Activated T-cell treated with anti-CD3 and anti-CD28 coated beads, Interleukin-2, amount 50 U/mL, for 4 hours (primary cell): ENCODE measurements at places on chromosomes 11 and 22.

GRCh38 chr11:1810761-1811160, 24.0 kb upstream of the SYT8 start:
- no peak for DNase-seq

DNA sequence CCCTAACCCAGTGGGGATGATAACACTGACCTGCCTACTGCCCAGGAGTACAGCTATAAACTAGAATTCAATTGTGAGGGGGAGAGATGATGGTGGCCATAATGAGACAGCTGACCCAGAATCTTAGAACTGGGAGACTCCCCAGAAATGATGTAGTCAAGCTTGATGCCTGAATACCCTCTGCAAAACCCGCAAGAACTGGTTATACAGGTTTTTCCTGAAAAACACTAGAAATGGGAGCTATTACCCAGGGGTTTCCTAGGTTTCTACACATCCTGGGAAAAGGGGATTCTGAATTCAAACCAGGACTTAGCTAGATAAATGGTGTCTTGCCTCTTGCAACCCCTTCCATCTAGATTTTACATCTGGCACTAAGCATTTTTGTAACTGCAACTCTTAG, 113.8 kb upstream of the NARS2 start:
- no peak for DNase-seq

DNA sequence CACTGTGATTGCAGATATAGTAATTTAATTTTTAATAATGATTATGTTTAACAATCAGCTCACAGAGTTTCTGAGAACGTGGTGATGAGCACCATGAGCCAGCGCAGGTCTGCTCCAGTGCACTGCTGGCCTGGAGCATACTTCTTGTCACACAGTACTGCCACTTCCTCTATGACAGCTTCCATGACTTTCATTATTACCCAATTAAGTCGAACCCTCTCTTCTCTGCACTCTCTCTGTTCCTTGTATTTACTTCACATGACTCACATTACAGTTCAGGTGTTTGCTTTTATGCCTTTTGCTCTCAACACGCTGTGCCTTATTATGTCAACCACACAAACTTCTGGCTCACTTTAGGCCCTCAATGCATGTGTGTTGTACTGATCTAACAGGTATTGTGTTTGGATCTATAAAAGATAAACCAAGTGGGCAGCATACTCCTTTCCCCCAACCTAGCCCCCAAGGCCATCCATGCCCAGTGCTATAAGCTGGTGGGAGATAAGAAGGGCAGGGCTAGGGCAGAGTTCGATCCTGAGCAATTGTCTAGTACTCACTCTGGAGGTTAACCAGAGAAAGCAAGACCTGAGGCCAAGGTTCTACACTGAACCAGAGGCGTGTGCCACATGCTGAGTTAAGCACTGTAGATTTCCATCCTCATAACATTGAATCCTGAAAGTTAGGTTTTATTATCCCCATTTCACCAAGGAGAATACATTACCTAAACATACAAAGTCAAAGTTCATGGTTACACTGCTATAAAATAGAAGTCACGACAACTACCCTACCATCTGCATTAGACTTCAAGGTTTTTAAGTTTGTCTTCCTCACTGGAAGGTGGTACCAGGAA, 356.5 kb downstream of the INSC start:
- no peak for DNase-seq

- DNase-seq: no peak
These were observed 92.0 kb downstream of the ZC3H12C start for GRCh38 chr11:110185121-110185591.

DNA sequence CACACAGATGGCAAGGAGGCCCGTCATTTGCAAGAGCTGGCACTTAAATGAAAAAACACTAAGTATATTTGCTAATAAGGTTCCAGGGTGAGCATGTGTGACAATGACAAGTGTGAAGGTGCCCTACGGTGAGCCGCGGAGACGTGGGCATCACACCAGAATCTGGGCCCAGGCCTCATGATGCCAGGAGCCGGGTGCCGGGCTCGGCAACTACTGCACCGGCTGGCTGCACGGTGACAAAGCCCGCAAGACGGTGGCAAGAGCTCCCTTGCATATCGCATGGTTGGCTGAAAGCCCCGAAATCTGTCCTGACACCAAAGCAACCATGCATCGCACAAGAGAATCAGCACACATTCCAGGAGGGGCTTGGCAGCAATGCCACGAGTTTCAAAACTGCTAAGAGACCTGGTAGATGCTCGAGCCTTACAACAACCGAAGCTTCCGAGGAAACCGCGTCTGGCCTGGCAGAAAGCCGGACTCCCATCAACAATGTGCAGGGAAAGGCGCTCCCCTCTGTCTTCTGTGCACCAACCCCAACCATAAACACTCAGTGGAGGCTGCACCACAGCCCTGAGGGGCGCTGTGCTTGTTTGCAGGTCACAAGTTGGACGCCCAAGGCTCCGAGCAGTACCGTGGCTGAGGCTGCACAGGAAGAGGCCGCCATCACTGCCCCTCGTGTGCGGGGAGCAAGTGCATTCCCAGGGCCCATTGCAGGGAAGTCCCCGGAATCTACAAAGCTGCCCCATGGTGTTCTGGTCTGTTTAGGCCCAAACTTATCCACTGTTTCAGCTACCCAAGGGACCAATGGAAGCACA, 339.7 kb downstream of the CTTN start:
- no peak for DNase-seq

- DNase-seq: peak; percentile 55
These were observed at the start of gene UBASH3B for GRCh38 chr11:122655527-122656072. UBASH3B (plus strand) TSS chr11:122655722; CDS start chr11:122656050, 328 bp downstream.

- no peak for DNase-seq
These were observed at the start of gene CLMP for GRCh38 chr11:123195188-123196059. CLMP (minus strand) TSS chr11:123195248; CDS start chr11:123194940, 308 bp downstream.

- DNase-seq: no peak
These were observed 807 bp upstream of the ZNF74 start for GRCh38 chr22:20392983-20393704.

DNA sequence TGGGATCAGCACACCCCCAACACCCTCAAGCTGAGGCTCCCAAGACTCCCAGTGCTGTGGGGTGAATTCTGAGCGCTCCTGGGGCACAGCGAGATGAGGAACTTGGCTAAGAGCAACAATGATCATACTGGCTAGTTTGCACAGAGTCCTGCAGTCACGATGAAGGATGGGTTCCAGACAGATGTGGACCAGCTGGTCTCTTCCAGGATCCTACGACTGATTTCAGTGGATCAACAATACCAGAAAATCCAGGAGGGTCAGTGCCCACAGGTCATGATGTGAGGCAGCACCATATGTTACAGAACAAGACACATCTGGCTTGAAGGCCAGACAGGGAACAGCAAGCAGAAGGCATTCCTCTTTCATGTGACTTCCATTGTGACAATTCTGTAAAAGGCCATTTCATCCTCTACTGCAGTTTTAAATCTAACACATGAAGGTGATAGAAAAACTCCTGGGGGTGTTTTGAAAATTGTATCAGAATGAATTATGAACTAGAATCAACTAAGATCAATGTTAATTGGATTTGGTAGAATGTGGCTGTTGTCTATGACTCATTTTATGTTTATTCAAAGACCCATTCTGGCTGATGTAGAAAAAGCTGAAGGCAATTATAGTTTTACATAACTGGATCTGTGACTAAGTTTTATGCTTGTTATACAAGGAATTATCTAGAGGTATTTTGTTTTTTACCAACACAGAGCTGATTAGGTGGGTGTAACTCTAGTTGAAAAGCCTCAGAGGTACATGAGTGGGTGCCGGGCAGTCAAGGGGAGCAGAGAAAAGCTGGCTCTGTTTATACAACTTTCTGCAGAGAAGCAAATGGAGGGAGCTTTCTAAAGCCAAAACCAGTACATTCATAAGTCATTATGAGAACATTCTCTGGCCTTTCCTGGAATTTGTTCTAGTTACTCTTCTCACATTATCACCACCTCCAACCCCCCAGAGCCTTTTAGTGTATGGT, 29.1 kb downstream of the OR52K1 start:
- DNase-seq: no peak

DNA sequence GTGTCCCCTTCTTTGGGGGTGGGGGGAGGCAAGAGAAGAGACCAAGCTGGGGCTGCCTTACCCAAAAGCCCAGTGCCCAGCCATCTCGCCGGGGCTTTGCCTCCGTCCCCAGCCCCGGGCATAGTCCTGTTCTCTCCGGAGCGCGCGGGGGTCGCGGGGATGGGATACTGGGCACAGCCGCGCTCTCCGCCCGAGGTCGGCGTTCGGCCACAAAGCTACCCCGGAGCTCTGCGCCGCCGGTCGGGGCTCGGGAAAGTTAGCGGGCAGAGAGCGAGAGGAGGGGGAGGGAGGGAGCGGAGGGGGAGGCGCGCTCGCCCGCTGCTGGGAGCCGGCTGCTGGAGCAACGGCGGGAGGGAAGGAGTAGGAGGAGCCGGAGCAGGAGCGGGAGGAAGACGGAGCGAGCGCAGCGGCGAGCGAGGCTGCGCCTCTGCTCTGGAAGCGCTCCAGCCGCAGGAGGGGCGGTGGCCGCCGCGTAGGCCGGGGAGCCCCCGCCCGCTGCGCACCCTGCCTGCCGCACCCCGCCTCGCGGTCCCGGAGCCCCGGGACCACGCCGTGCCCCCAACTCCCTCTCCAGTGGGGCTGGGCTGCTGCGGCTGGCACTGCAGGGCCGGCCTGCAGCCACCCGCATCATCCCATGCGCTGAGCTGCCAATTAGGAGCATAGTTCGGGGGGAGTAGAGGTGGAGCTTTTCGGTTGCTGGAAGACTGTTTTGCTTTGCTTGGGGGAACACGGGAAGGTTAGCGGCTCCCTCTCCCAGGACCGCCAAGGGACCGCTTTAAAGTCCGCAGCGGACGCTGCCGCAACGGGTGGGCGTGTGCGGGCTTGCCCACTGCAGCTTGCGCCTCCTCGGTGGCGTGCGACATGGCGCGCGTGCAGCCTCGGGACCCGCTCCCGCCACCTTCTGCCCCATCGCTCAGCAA, at the start of gene SCN4B:
SCN4B (minus strand) TSS at position 272 of the 920 bp plus-strand sequence; CDS start at position 122, 150 bp downstream.
- DNase-seq: no peak

GRCh38 chr11:119999220-119999619, 138.7 kb downstream of the TRIM29 start:
- DNase-seq: no peak

DNA sequence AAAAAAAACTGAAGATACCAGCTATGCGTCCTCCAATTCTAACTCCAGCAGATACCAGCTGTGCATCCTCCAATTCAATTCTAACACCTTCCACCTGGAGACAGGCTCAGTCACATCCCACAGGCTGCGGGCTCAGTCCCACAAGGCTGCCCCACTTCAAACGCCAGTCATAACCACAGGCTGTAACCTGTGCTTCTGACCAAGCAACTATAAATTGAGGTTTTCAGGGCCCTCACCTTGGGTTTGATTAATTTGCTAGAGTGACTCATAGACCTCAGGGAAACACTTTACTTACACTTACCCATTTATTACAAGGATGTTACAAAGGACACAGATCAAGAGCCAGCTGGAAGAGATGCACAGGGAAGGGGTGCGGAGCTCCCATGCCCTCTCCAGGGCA, 32.4 kb upstream of the MSANTD2 start:
- no peak for DNase-seq

GRCh38 chr22:24059793-24060192, 48.7 kb downstream of the CABIN1 start:
- DNase-seq: no peak

DNA sequence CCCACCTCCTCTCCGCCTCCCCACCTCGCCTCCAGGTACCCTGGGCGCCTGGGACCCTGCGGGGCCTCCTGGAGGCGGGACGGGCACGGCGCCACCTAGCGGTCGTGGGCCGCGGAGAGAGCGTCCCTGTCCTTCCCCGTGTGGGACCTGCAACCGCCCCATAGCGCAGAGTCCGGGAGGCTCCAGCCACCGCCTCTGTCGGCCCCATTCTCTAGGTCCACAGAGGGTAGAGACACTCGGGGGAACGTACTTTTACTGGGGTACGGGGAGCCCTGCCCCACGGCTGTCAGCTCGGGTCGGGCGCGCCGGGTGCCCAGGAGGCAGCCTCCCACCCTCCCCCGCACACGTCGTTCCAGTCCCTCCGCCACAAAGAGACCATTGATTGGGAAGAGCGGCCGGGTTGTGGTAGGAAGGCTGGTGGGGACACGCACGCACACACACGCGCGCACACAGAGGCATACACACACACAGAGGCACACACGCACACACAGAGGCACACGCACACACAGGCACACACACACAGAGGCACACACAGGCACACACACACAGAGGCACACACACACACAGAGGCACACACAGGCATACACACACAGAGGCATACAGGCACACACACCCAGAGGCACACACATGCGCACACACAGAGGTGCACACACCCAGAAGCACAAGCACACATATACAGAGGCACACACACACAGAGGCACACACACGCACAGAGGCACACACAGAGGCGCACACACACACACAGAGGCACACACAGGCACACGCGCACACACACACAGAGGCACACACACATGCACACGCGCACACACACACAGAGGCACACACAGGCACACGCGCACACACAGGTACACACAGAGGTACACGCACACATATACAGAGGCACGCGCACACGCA, 12.6 kb upstream of the NECTIN1 start:
- peak; percentile 65 for DNase-seq

DNA sequence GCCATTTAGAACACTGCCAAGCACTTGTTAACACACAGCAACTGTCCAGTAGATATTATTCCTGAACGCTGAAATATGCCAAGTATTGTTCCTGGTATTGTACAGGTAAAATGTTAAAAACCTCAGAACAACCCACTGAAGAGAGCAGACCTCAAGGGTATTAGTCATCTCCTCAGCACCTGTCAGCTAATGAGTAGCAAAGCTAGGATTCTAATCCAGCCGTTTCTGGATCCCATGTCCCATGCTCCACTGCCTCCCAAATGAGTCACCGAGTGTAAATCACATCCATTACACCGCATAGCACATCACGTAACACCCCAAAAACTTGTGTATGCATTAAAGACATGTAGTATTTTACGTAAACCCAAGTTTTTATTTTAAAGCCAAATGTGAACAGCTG, 705.4 kb upstream of the TENM4 start:
- no peak for DNase-seq

DNA sequence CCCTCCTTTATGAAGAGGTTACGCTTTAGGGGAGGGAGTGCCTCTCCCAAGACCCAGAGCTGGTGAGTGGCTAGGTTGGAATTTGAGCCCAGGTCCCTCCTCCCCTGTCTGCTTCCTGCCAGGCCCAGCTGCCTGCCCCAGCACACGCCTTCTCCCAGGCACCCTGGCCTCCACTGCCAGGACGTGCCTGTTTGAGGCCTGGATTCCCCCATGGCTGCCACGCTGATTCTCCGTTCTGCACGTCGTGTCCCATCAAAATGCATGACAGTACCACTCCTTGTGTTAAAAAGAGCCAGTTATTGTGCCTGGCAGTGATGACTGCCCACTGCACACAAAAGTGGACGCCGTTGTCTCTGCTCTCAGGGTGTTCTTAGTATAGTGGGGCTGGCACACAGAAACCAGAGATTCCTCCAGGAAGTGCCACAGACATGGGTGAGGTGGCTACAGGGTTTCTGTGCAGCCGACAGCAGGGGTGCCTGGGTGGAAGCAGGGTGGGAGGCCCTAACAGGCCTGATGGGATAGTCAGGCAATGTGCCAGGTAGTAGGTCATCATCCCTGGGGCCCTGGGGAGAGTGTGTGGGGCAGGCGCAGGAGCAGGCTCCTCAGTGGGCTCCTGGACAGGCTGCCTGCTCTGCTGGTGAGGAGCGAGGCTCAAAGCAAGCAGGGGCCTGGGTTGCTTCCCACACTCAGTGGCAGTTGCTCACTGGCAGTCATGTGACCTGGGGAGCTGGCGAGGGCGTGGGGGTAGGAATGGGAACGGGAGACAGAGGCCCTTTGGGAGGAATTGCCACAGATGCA, 24.2 kb downstream of the MED15 start:
- DNase-seq: no peak

- DNase-seq: no peak
These were observed 258.6 kb upstream of the NARS2 start for GRCh38 chr11:78833237-78833636.
